SK-N-SH (cell line): ENCODE measurements at places on chromosomes 6 and 20.

DNA sequence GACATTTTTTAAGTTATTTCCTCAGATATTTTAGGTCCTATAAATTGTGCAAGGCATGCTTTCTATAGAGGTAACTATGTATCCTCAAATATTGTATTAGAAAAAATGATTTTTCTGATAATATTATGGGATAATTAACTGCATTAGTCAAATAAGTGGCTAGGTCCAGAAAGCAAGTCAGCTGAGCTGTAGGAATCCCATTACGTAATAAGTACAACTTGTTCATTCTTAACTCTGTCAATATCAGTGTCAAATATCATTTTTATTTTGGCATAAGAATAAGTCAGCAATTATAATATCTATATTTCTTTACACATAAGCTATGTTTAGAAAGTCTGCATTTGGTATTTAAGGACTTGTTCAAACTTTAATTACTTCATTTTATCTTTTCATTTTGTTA is 830.9 kb upstream of the GJE1 start:
- no peak overlapping the region for H3K4me3 ChIP-seq
- H3K4me1 ChIP-seq: no peaks in the 10 kb centered on the region
- no peak for DNase-seq
- H3K36me3 ChIP-seq: no peaks in the 10 kb centered on the region

DNA sequence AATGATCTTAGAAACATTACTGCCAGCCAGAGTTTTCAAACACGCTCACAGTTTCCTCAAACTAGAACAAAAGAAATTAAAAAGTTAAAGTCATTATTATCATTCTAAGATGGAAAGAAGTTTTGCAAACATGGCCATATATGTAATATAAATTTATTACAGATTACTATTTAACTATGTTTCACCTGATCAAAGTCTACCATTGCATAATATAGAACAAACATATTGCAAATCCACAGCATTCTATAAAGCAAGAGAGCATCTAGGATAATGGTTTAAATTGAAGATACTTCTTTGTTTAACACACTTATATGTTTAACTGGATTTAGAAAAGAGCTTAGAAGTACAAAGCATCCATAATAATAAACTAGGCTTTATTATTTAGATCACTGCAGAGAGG is 26.2 kb upstream of the DCBLD1 start:
- H3K4me3 ChIP-seq: no peak overlapping the region
- no peaks in the 10 kb centered on the region for H3K4me1 ChIP-seq
- H3K27ac ChIP-seq: no peak overlapping the region
- H3K36me3 ChIP-seq: no peaks in the 10 kb centered on the region

DNA sequence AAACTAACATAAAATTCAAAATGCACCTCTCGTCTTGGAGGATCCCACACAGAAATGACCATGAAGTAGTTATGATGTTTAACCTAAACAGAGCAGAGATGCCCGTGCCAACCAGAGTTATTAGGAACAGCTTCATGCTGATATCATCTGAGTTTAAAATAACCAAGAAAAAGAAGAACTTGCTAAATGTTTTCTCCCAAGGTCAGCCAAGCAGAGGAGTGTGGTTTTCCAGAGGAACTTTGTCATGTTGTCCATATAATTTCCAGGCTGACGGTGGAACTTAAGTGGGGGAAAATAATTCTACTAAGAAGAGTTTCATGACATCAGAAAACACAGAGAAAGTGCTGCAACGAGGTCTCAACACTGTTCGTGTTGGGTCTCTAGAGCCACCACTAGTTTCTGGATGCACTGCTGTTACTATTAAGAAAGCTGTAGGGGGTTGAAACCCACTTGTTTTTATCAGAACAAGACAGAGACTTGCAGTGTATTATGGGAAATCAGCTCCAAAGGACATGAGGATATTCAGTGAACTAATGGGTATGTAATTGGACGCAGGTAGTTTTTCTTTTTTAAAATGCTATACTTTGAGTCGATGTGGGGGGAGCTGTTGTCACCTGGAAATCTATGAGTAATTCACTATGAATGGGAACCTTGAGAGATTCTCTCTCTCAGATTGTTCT is 5.2 kb downstream of the AGPAT4 start:
- no peak for DNase-seq
- H3K27ac ChIP-seq: no peak overlapping the region
- H3K4me3 ChIP-seq: no peak overlapping the region
- H3K27me3 ChIP-seq: no peaks in the 10 kb centered on the region

GRCh38 chr6:11702500-11703130 is 76.0 kb downstream of the ADTRP start:
- no peak overlapping the region for H3K27ac ChIP-seq
- no peak for DNase-seq
- H3K4me3 ChIP-seq: no peak overlapping the region
- H3K4me1 ChIP-seq: no peaks in the 10 kb centered on the region
- no peaks in the 10 kb centered on the region for H3K36me3 ChIP-seq

GRCh38 chr6:165767228-165767627 is 104.2 kb upstream of the PDE10A start:
- DNase-seq: no peak
- no peaks in the 10 kb centered on the region for H3K4me1 ChIP-seq
- H3K27ac ChIP-seq: no peak overlapping the region
- H3K36me3 ChIP-seq: no peaks in the 10 kb centered on the region
